MV-4-11 (cell line): ENCODE measurements at places on chromosomes 5 and 9.

DNA sequence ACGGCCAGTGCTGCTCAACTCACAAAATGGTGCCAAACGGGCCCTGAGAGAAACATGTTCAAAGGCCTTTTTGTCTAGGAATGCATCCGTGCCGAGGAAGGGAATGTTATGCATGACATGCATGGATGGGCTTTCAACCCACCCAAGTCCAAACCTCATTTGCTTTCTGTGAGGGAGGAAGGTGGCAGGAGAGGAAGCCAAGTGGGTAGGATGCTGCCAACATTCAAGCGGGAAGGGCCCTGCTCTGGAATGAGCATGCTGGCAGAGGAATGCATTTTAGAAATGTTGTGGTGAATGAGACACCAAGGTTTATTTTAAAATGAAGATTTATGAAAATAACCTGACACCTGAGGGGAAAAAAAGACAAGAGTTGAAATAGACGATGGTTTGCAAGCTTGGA is 479.1 kb downstream of the CCDC171 start:
- DNase-seq: no peak

GRCh38 chr5:134515801-134516200 is 9.7 kb upstream of the JADE2 start:
- no peak for DNase-seq

DNA sequence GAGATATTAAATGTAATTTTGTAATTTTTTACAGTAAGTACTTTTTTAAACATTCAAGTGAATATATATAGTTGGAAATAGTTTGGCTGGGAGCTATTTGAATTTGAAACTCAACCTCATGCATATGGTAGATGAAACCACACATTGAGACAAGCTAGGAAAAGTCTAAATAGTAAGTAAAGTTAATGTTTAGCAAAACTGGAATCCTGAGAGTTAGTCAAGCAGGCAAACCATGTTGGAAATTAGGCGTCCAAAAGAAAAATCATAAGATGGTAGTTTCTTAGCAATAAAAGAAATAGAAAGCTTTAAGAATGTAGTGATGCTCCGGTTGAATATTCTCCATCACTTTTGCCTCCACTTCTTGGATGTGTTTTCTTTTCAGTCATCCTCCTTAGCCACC is 657.1 kb upstream of the CDH10 start:
- DNase-seq: no peak

GRCh38 chr9:77426712-77427111 is 221.4 kb downstream of the GNA14 start:
- DNase-seq: no peak

DNA sequence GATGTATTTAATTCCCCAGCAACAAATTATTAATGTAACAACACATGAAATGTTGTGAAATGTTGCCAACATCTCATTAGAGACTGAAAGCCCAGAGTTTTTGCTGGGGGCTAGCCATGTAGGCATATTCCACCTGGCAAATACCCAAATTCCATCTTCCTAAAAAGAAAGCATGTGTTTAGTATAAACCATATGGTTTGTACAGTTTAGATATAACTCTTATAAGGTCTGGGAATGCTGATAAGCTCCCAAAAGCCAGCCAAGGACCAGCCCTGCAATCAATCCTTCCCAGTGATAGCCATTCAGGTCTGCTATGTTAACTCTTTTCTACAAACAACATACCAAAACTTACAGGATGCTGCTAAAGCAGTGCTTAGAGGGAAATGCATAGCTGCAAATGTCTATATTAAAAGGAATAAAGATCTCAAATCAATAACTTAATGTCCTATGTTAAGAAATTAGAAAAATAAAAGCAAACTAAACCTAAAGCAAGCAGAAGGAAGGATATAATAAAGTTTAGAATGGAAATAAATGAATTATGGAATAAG is 158.9 kb downstream of the AUH start:
- no peak for DNase-seq

DNA sequence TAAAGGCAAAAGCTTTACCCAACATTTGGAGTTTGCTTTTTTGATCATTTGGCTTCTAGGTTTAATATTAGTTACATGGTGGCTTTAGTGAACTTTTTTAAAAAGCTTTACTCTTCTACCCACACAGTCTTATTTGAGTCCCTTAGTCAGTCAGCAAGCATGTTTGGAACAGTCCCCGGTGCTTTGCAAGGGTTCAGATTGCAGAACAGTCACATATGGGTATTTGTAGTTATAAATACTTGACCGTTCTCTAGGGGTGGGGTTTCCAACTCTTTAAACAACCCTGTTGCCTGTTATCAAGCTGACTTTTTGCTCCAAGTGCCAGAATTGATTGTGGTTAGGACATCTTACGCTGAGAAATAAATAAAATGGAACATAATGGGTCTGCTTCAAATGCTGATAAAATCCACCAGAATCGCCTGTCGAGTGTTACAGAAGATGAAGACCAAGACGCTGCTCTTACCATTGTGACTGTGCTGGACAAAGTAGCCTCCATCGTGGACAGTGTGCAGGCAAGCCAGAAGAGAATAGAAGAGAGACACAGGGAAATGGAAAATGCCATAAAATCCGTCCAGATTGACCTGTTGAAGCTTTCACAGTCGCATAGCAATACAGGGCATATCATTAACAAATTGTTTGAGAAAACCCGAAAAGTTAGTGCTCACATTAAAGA is at the start of gene CAVIN4:
Gene CAVIN4, plus strand, starts transcription at position 304 of the 673 bp plus-strand sequence. Its CDS starts 65 bp downstream, at position 369.
- DNase-seq: no peak

DNA sequence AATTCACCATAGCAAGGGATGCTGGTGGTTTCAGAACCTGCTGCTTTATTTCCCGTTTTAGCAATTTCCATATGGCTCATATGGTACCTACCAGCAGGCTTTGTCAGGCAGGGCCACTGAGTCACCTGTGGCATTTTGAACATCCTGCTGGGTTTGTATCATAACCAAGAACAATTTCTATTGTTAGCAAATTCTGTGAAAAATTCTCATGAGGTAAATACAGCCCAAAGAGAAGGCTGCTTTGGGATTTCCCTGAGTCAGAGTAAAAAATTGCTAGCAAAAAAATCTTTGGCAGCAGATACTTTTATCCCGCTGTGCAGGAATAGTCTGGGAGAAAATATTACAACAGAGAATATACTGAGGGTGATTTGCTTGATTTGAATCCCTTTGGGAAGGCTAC is 52.7 kb downstream of the PRR16 start:
- no peak for DNase-seq

DNA sequence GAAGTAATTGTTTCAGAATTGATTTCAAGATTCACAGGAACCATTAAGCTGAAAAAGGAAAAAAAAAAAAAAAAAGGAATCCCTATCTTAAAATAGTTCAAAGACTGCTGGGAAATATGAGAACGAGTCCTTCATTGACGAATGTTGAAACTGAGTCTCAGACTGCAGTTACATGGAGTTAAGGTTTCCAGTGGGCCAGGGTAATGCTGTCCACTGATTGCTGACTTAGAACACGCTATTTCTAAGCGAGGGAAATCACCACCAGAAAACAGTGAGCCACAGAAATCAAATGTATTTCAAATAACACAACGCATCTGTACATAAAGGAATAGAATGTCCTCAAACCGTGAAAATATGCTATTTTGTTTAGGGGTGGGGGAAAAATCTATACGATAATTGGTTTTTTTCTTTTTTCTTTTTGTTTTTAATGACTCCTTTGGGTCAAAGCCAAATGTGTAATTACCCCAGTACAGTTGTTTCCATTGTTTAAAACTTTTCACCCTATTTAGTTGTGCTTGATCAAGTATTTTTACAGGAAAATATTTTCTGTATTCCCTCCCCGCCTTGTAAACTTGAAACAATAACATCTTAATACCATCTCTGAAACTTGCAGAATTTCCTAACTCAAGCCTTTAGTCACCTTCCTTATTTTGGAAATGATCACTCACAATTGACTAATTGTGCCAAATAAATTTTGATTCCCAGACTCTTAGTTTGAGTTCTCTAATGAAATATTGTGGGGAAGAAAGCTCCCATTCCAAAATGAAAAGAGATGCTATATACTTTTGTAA is 208.3 kb downstream of the MCTP1 start:
- no peak for DNase-seq

GRCh38 chr5:131356619-131357018 is 92.8 kb downstream of the CDC42SE2 start:
- DNase-seq: no peak

DNA sequence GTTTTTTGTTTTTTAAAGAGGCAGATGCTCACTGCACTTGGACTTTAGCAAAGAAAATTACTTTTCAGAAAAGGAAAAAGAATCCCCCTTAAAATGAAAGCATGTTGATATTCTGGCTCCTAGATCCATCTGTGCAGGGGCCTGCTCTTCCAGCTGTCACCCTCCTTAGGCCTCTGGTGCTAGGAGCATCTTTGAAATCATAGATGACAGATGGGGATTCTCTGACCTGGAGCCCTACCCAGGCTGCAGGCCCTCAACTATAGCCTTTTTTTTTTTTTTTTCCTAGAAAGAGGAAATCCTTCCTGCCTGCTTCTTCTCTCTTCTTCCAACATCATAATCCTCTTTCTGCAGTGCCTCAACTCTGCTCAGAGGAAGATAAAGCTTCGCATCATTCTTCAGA is 16.3 kb upstream of the DCP2 start:
- DNase-seq: no peak

- no peak for DNase-seq
These were observed 30.8 kb downstream of the KLHL3 start for GRCh38 chr5:137705106-137705505.
